ENCODE measurements at places on chromosomes 7 and 10. TPM values are rescaled to one million over a fixed set of nuclear protein-coding genes. Genes with fewer than 3 reads are reported as not detected.

Gene MBL2
- not detected for total RNA-seq

Gene CRCP
- 46.8 TPM for total RNA-seq

Gene FBXL13
- 3.4 TPM for total RNA-seq

Gene CPA1
- total RNA-seq = 0.45 TPM

Gene ZNF37A
- total RNA-seq = 6.0 TPM

Gene PITX3
- total RNA-seq = not detected

Gene SLC26A5
- not detected for total RNA-seq

Gene SLC13A1
- not detected for total RNA-seq

Gene TMEM196
- total RNA-seq = not detected

Gene AOAH
- total RNA-seq = 0.74 TPM

Gene TRIM50
- not detected for total RNA-seq

Gene GET4
- 14.2 TPM for total RNA-seq

Data from fibroblast of the aortic adventitia (primary cell).